ENCODE measurements at places on chromosomes 12 and 14.

DNA sequence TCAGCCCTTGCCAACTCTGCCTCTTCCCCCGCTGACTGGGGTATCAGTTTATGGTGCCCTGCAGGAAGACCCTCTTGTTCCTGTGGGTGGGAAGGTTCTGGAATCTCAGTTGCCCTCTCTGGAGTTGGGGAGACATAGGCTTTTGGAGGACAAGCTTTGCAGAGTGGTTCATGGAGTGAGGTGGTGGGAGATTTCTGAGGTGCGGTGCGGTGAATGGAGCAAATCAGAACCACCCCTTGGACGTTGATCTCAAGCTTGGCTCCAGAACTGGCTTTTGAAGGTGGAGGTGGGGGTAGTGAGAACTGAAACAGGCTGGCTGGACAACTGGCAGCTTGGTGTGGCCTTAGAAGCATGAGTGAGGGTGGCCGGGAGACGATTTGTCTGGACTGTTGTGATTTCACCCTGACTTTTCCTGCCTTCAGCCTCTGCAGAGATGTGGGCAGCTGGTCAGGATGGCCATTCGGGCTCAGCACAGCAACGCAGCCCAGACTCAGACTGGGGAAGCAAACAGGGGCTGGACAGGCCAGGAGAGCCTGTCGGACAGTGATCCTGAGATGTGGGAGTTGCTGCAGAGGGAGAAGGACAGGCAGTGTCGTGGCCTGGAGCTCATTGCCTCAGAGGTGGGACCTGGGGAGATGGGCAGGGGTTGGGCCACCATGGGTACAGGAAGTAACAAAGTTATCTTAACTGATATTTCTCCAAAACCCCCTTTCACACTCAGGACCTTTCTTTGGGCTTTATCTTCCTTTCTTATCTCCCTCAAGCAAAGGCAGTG lies 1.1 kb downstream of the SHMT2 start:
- DNase-seq, result no peak

- no peak for DNase-seq
Observed at GRCh38 chr12:111368291-111368787, 556 bp downstream of the PHETA1 start.

GRCh38 chr14:91378930-91379578 lies 38.6 kb downstream of the CCDC88C start:
- no peak for DNase-seq

DNA sequence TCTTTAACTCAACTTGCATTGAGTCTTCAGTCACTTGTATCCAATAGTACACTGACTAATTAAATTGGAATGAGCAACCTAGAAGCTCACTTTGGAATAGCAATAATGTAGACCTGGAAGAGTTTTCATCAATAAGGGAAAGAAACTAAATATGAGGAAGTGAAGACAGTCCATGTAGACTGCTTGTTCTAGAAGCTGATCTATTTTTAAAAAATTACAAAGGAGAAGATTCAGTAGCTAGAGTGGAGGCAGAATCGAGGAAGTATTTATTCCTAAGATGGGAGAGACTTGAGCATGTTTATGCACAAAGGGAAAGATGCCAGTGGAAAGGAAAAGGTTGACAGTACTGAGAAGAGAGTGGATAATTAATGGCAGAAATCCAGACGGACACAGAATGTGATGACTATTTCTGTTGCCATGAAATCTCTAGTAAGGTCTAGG lies 156.3 kb upstream of the PDE3A start:
- DNase-seq, result no peak

DNA sequence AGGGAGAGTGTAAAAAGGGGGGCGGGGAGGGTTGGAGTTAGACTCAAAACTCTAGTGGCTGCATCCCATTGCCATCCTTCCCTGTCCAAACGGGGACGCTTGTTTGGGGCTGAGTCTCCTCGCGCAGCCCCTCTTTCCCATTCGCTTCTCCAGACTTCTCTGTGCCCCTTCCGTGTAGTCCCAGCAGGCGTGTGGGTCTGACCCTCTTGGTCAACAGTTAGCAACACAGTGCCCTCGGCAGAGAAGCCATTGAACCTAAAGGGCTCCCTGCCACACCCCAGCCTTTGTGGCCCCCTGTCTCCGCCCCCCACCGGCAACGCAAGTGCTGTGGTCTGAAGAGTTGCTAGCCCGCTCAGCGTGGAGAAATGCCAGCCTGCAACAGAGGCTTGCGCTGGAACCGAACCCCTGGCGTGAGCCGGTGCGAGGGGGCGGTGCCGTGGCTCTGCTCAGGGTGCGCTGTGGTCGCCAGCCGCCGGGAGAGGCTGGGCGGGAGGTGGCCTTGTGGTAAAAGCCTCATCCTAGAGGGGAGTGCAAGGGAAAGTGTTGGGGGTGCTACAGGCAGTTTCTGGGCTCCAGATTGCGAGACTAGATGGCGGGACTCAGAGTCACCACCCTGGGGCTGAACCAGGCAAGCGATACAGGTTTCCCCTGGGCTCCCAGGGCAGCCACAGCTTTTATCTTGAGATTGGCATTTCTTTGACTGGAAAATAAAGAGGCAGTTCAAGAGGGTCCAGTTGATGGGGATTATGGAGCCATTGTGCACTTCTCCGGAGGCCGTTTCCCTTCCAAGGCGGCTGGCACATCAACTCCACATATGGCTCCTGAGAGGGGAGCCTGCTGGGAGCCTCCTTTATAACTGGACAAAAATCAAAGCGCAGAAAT lies 2.1 kb downstream of the PLXNC1 start:
- DNase-seq, result peak; percentile 65

DNA sequence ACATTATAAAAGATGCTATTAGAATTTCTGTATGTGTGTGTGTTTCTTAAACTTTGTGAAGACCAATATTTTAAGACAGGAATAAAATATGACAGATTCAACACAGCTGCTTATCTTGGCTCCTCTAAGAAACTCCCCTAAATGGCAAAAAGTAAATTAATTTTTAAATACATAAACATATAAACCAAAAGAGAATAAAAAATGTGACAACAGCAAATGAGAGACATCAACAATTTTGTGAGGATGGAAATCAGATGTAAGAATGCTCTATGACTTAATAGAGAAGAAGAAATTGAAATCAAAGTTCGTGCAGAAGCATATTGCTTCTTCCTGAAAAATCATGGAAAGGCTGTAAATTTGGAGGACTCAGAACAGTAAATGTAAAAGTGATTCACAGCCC lies 1083.8 kb downstream of the FLRT2 start:
- no peak for DNase-seq
